Occipital lobe (tissue), 3 donors: ENCODE measurements at places on chromosomes 11 and 22. TPM values are rescaled to one million over a fixed set of nuclear protein-coding genes. Genes with fewer than 3 reads are reported as not detected.

Gene DCDC1
- 1.2 TPM for total RNA-seq

Gene PRR5L
- 3.1 TPM for total RNA-seq

Gene SEC14L6
- 1.4 TPM for total RNA-seq

Gene DTX4
- total RNA-seq: 43.7 TPM

Gene TRIM29
- total RNA-seq: 0.47 TPM

Gene GLYAT
- total RNA-seq: 0.31 TPM

Gene CRYBA4
- not detected for total RNA-seq

Gene RAG2
- total RNA-seq: not detected

Gene OR56A1
- under 0.01 TPM for total RNA-seq

Gene C11orf97
- not detected for total RNA-seq

Gene CLMP
- 42.0 TPM for total RNA-seq
